ENCODE measurements at places on chromosomes 13 and 19. TPM values are rescaled to one million over a fixed set of nuclear protein-coding genes. Genes with fewer than 3 reads are reported as not detected.

DNA sequence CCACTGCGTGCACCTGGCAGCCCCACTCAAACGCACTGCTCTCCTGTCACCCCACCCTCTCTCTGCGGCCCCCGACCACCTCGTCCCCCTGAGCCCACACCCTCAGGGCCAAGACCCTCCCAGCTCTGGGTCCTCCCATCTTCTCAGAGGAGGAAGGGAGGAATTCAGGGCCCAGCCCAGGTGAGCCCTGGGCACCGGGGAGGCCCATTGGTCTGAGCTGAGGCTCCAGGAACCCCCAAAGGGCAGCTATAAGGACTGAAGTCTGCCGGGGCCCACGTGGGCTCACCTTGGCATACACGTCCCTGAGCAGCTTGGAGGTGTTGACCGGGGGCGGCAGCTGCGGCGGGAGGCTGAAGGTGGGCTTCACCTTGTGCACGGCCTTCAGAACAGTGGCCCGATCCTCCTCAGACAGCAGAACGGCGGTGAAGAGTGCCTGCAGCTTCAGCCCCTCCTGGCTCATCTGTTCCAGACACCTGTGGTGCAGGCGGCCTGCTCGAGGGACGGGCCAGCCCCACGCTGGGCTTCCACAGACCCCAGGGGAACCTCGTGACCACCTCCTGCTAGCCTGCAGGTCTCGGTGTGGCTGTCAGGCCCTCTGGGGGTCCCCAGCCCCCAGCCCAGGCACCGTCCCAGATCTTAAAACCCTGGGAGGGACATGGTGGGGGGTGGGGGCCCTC lies 8.8 kb downstream of the POLRMT start:
- no peak for DNase-seq
- H3K4me1 ChIP-seq = no peaks in the 10 kb centered on the region
- no peak overlapping the region for H3K27ac ChIP-seq

- H3K27ac ChIP-seq = peak overlapping the region; percentile 85
- H3K36me3 ChIP-seq = no peaks in the 10 kb centered on the region
- peaks cover 98% of the 10 kb centered on the region for H3K4me1 ChIP-seq
Observed at GRCh38 chr19:13033819-13034611, 38.7 kb downstream of the NFIX start.

- no peak overlapping the region for H3K4me3 ChIP-seq
- no peaks in the 10 kb centered on the region for H3K36me3 ChIP-seq
- peaks cover 7% of the 10 kb centered on the region for H3K4me1 ChIP-seq
Observed at GRCh38 chr13:66665991-66666390, 564.1 kb downstream of the PCDH9 start.

GRCh38 chr19:40157059-40157458 lies 34.2 kb upstream of the MAP3K10 start:
- H3K27ac ChIP-seq = no peak overlapping the region
- no peaks in the 10 kb centered on the region for H3K4me1 ChIP-seq
- no peak for DNase-seq
- no peaks in the 10 kb centered on the region for H3K27me3 ChIP-seq
- no peaks in the 10 kb centered on the region for H3K36me3 ChIP-seq

DNA sequence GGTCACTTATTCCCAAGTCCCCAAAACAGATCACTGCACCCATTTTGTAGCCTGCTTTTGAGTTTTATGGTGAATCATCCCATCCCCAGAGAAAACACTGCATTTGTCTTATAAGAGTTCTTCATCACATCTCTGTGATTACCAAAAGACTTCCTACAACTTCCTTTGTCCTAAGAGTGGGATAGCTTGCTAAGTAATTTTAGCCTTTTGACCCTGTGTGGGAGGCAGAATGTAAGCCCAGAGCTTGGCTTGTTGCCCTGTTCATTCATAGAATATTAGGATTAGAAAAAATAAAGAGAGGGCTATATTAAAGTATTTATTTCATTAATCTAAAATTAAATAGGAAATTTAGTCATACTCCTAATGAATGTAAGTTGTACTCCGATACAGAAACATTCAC lies 213.3 kb downstream of the MZT1 start:
- H3K27ac ChIP-seq = no peak overlapping the region
- no peak overlapping the region for H3K4me3 ChIP-seq
- no peaks in the 10 kb centered on the region for H3K27me3 ChIP-seq
- DNase-seq = no peak
- no peaks in the 10 kb centered on the region for H3K4me1 ChIP-seq
- no peaks in the 10 kb centered on the region for H3K36me3 ChIP-seq

The RFXAP gene
- total RNA-seq = 3.3 TPM

DNA sequence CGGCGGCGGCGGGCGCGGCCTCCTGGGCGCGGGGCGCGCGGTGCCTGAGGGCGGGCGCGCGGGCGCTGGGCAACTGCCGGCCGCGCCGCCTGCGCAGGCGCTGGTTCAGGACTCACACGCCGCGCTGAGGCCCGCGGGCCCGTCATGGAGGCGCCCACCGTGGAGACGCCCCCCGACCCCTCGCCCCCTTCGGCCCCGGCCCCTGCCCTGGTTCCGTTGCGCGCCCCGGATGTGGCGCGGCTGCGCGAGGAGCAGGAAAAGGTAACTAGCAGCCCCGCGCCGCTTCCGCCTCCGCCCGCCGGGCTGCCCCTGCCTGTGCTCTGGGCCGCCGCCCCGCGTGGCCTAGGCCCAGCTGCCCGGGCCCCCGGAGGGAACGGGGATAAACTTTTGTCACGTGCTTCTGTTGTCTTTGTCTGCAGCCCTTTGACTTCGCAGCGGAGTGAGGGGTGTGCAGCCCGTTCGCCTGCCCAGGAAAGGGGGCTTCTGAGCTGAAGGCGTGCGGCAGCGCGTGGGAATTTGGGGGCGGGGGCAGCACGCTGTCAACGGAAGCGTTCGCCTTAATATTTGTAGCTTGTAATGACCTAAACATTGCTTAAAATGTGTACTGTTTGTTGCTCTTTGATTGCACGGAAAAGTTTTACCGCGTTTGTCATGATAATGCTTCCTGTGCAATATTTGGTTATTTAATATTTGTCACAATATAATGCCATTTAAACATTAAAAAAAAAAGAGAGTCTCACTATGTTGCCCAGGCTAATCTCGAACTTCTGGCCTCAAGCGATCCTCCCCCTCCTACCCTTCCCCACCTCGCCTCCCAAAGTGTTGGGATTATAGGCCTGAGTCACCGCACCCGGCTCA lies 594 bp downstream of the URI1 start:
- peak overlapping the region; percentile 83 for H3K27ac ChIP-seq
- no peaks in the 10 kb centered on the region for H3K27me3 ChIP-seq
- H3K4me3 ChIP-seq = peak overlapping the region; percentile 91
- H3K4me1 ChIP-seq = peaks cover 58% of the 10 kb centered on the region
- no peak for DNase-seq
- H3K36me3 ChIP-seq = no peaks in the 10 kb centered on the region

DNA sequence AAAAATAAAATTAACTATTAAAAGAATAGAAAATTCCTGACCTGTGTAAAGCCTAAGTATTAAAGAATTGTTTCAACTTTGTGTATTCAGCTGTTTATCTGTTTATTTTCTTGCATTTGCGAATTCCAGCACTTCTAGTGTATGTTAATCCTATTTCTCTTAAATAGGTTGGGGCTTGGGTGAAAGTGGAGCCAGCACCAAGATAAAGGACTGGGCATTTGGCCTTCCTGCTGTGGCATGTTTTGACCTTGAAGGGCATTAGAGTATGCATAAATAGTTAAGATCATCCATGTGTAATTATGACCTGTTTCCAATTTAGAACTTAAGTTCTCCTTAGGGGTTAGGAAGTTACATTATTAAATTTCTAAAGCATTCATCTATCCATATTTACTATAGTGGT lies 151.3 kb downstream of the NBEA start:
- no peak overlapping the region for H3K27ac ChIP-seq
- no peaks in the 10 kb centered on the region for H3K27me3 ChIP-seq
- DNase-seq = no peak
- H3K4me3 ChIP-seq = no peak overlapping the region
- no peaks in the 10 kb centered on the region for H3K4me1 ChIP-seq
- H3K36me3 ChIP-seq = no peaks in the 10 kb centered on the region

DNA sequence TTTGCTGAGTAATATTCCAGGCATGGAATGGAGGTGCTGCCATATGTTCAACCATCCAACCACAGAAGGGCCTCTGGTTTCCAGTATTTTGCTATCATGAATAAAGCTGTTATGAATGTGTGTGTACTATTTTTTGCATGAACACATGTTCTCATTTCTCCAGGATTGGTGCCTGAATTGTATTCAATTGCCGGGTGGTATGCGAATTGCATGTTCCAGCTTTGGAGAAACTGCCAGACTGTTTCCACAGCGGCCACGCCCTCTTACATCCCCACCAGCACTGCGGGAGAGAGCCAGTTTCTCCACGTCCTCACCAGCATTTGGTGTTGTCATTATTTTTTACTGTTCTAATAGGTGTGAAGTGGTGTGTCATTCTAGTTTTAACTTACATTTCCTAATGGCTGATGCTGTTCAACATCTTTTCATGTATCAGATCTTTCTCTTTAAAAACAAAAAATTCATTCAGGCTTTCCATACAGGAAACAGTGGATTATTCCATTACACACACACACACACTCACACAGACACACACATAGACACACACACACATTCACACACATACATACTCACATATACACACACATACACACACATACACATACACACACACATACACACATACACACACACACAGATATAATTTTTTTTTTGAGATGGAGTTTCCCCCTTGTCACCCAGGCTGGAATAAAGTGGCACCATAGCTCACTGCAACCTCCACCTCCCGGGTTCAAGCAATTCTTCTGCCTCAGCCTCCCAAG lies 154.1 kb downstream of the PTPRS start:
- no peak for DNase-seq
- H3K4me3 ChIP-seq = no peak overlapping the region
- no peaks in the 10 kb centered on the region for H3K4me1 ChIP-seq

The GARIN5A gene
- total RNA-seq = not detected

- no peaks in the 10 kb centered on the region for H3K4me1 ChIP-seq
- no peak overlapping the region for H3K4me3 ChIP-seq
- no peaks in the 10 kb centered on the region for H3K27me3 ChIP-seq
- no peaks in the 10 kb centered on the region for H3K36me3 ChIP-seq
- H3K27ac ChIP-seq = no peak overlapping the region
- no peak for DNase-seq
Observed at GRCh38 chr13:109818886-109819285, 32.5 kb upstream of the IRS2 start.

The TUBGCP3 gene
- 25.2 TPM for total RNA-seq

DNA sequence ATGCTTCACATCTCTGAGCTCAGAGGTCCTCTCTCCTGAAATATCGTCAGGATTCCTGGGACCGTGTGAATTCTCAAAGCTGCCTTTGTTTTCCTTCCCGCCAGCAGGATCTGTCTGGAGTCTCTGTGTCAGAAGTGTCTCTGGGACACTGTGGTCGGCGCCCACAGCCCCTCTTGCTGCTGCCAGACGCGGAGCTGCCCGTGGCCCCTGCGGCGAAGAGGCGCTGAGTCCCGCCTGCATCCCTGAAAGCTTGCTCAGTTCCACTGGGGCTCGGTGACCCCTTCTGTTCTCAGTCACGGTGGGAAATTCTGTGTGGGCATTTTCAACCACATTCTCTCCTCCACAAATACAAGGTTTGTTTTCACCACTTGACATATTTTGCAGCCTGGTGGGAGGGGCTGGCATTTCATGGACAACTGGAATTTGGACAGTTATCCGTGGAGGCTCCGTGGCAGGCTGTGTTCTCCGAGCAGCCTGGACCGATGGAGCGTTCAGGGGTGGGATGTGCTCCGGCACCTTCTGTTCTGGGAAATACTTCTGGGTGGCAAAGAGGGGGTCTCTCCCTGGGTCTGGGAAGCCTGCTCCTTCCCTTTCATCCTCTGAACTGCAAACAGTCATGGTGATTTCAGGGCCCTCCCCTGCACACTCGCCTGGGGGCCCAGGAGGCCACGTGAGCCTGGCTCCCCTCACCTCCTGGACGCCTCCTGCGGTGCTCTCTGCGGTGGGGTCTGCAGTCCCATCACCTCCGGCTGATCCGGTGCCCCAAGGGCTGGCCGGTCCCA lies 42.6 kb upstream of the GRTP1 start:
- no peak for DNase-seq
- H3K4me3 ChIP-seq = no peak overlapping the region
- no peak overlapping the region for H3K27ac ChIP-seq
- H3K36me3 ChIP-seq = peaks cover 32% of the 10 kb centered on the region
- H3K4me1 ChIP-seq = peaks cover 20% of the 10 kb centered on the region
- H3K27me3 ChIP-seq = peaks cover 72% of the 10 kb centered on the region

- no peak overlapping the region for H3K4me3 ChIP-seq
- no peak for DNase-seq
- H3K4me1 ChIP-seq = peaks cover 26% of the 10 kb centered on the region
- no peak overlapping the region for H3K27ac ChIP-seq
- no peaks in the 10 kb centered on the region for H3K27me3 ChIP-seq
Observed at GRCh38 chr13:99280166-99280565, 22.0 kb upstream of the GPR18 start.

GRCh38 chr19:55071129-55071502 lies 4.6 kb upstream of the EPS8L1 start:
- no peak overlapping the region for H3K4me3 ChIP-seq
- H3K27ac ChIP-seq = no peak overlapping the region
- H3K36me3 ChIP-seq = no peaks in the 10 kb centered on the region

- no peaks in the 10 kb centered on the region for H3K36me3 ChIP-seq
- no peak overlapping the region for H3K4me3 ChIP-seq
- peak overlapping the region; percentile 85 for H3K27ac ChIP-seq
- no peaks in the 10 kb centered on the region for H3K27me3 ChIP-seq
- no peak for DNase-seq
Observed at GRCh38 chr13:26988059-26988769, 183.4 kb downstream of the USP12 start.

- DNase-seq = no peak
- H3K4me1 ChIP-seq = peaks cover 12% of the 10 kb centered on the region
- H3K4me3 ChIP-seq = no peak overlapping the region
- no peaks in the 10 kb centered on the region for H3K27me3 ChIP-seq
Observed at GRCh38 chr19:45798995-45799517, 6.4 kb upstream of the DMWD start.

DNA sequence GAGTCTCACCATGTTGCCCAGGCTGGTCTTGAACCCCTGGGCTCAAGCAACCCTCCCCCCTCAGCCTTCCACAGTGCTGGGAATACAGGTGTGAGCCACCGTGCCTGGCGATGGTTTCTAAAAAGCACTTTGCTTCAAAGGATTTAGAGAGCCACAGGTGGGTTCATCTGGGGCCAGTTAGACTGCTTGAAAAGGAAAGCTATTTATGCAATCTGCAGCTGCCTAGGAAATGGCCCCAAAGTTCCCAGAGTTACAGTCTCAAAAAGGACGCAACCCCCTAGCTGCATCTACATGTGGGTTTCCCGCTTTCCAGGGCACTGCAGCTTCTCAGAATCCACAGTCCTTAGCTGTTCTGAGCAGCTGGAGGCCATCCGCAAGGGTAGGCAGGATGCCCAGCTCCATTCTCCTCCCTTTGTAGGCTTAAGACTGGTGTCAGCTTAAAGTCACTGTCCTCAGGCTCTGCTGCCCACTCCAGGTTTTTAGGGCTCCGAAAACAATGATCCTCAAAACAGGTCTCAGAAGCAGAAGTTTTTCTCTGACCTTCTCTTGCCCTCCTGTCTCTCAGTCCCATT lies 41.4 kb downstream of the ZNF823 start:
- no peaks in the 10 kb centered on the region for H3K36me3 ChIP-seq
- no peaks in the 10 kb centered on the region for H3K27me3 ChIP-seq
- H3K4me1 ChIP-seq = peaks cover 15% of the 10 kb centered on the region
- no peak overlapping the region for H3K27ac ChIP-seq

GRCh38 chr19:12954612-12954962 lies 2.4 kb downstream of the GADD45GIP1 start:
- H3K27ac ChIP-seq = peak overlapping the region; percentile 45
- H3K4me3 ChIP-seq = no peak overlapping the region
- peaks cover 39% of the 10 kb centered on the region for H3K4me1 ChIP-seq

- H3K27ac ChIP-seq = peak overlapping the region; percentile 70
- peaks cover 12% of the 10 kb centered on the region for H3K27me3 ChIP-seq
- H3K4me1 ChIP-seq = peaks cover 22% of the 10 kb centered on the region
- H3K36me3 ChIP-seq = no peaks in the 10 kb centered on the region
- peak overlapping the region; percentile 65 for H3K4me3 ChIP-seq
Observed at GRCh38 chr19:58401840-58402421, 6.5 kb downstream of the RNF225 start.

The RAB3A gene
- total RNA-seq = 1.9 TPM

The CGB5 gene
- total RNA-seq = not detected

Data from esophagus muscularis mucosa (tissue), 4 donors.